Naive thymus-derived CD8-positive, alpha-beta T cell (primary cell): ENCODE measurements at places on chromosomes 12 and 14. TPM values are rescaled to one million over a fixed set of nuclear protein-coding genes. Genes with fewer than 3 reads are reported as not detected.

CFAP251 gene
- total RNA-seq, result 0.49 TPM

GRCh38 chr12:39467432-39467870 lies 24.5 kb upstream of the KIF21A start:
- DNase-seq, result no peak

GRCh38 chr12:95701275-95701674 lies 89.3 kb downstream of the NTN4 start:
- DNase-seq, result no peak

GRCh38 chr12:109239179-109239578 lies 69.9 kb downstream of the FOXN4 start:
- no peak for DNase-seq

- no peak for DNase-seq
Observed at GRCh38 chr12:66345956-66346355, 43.7 kb downstream of the HELB start.
